HepG2 (cell line): ENCODE measurements at places on chromosomes 7 and 10. TPM values are rescaled to one million over a fixed set of nuclear protein-coding genes. Genes with fewer than 3 reads are reported as not detected.

The COL13A1 gene
- total RNA-seq: not detected in 2 replicates

The NXPH1 gene
- total RNA-seq: not detected in 2 replicates

The CDK14 gene
- 0.66 and 0.71 TPM in 2 replicates for total RNA-seq

The EPHB6 gene
- total RNA-seq: not detected in 2 replicates

The NPFFR1 gene
- under 0.01 TPM in 1 of 2 replicates, not detected in the other for total RNA-seq

The FOXL3 gene
- total RNA-seq: not detected in 2 replicates

The CUBN gene
- total RNA-seq: 0.08 and 0.27 TPM in 2 replicates

The EPO gene
- 9.9 and 10.3 TPM in 2 replicates for total RNA-seq

The SLC16A9 gene
- 0.07 and 0.09 TPM in 2 replicates for total RNA-seq

The C10orf62 gene
- total RNA-seq: 0.28 and 1.6 TPM in 2 replicates

The OR2A12 gene
- total RNA-seq: not detected in 2 replicates

The FGF8 gene
- not detected in 2 replicates for total RNA-seq

The DNAJC2 gene
- total RNA-seq: 42.0 and 53.6 TPM in 2 replicates

The UPF2 gene
- 14.5 and 21.8 TPM in 2 replicates for total RNA-seq

The GIMAP1 gene
- not detected in 2 replicates for total RNA-seq
